ENCODE measurements at places on chromosomes 5 and 9.

- no peak for DNase-seq
Measured at GRCh38 chr9:33320568-33321261, 30.4 kb downstream of the NFX1 start.

DNA sequence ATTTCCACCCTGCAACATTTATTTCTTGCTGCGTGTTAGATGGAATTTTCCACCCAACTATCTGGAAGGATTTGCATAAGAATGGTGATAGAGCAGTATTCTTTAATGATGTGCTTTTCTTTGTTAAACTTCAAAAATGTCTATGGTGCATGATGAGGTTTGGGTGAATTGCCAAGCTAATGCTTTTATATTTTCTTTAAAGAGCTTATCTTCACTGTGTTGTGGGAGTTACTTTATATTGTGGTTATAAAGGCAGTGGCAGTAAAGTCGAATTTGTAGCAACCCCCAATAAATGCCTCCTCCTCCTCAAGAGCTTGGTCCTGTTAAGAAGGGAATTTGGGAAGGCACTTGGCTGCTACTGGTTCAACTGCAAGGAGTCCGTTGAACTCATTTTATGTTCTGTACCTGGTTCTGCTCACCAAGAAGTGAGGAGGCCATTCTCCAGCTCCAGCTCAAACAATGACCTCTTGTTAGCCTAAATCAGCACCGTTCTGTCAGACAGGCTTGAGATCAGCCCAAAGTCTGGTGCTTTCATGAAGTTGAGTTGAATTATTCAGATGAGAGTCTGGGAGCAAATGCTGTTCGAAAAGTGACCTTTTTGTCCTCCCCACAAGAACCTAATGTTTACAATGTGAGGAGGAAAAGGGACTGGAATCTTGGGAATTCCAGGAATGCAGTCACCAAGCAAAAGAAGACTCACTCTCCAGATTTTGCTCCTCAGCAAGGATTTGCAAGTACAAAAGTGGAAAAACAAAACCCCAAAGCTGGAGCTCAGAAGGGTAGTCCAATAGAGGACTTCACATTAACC, 217.0 kb downstream of the TMEM38B start:
- DNase-seq = no peak

- DNase-seq = peak; percentile 88
Measured at GRCh38 chr5:141734501-141735229, 52.6 kb upstream of the ARAP3 start.

DNA sequence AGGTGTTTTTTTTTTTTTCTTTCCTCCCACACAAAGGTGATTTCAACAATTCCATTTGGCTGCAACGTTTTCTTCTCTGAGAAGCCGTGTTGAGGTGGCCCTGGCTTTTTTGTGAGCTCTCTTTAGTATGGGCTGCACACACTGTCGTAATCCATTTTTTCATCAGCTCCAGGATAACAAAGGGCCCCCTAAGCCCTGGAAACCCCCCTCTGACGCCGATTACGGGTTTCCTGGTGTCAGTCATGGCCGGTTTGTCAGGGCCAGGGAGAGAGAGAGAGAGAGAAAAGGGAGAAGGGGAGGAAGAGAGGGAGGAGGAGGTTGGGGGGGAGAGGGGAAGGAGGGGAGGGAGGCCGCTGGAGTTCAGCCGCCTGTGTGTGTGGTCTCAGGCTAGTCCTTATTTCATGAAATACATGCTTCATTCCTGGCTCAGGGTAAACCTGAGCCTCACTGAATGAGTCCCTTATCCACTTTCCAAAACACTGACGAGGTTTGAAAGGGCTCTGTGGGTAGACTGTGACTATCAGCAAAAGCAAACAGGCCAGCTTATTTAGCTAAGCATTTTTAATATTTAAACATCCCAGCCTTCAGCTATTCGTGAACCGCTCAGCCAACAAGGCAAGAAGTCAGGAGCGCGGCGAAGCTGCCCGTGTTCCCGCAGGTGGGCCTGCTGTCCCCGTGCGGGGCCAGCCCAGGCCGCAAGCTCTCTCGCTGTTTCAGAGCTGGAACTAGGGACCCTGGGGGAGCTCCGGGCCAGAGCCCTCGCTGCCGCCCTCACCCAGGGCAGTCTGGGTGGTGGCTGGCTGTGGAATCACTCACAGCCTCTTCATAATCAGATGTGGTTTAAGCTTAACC, 172.8 kb downstream of the ERCC6L2 start:
- DNase-seq = no peak

GRCh38 chr5:171680485-171680884, 105.1 kb upstream of the SMIM23 start:
- no peak for DNase-seq

DNA sequence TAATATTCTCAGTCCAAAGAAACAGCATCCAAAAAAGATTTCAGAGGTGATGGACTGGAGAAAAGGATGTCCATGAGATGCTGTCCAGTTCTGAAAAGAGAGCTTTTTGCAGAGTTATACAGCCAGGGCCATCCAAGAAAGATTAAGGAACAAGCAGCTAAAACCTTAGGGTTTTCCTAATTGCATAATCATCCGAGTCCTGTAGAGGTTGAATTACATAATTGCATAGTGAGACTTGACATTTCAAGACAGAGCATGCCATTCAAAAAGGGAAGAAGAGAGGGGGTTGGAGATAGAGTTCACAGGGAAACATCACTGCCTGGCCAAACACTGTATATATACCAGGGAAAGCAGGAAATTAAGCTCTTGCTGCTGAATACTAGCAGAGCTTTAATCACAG, 1729.2 kb upstream of the WWC1 start:
- no peak for DNase-seq

- DNase-seq = peak; percentile 17
Measured at GRCh38 chr5:39399135-39400036, 25.4 kb downstream of the DAB2 start.

All from DMS53 (cell line).